ENCODE measurements at places on chromosomes 3 and 15. TPM values are rescaled to one million over a fixed set of nuclear protein-coding genes. Genes with fewer than 3 reads are reported as not detected.

The VWA5B2 gene
- polyA plus RNA-seq: 0.04 TPM

The SH3BP5 gene
- 13.6 TPM for polyA plus RNA-seq

The ALDH1A3 gene
- polyA plus RNA-seq: 32.8 TPM

The ACOX2 gene
- polyA plus RNA-seq: 19.7 TPM

The OXTR gene
- polyA plus RNA-seq: 1.0 TPM

The IQCF6 gene
- not detected for polyA plus RNA-seq

The GPR171 gene
- polyA plus RNA-seq: 0.52 TPM

The ZCWPW2 gene
- 0.28 TPM for polyA plus RNA-seq

The RETNLB gene
- polyA plus RNA-seq: not detected

The SLC33A1 gene
- 4.1 TPM for polyA plus RNA-seq

The FILIP1L gene
- 6.9 TPM for polyA plus RNA-seq

The HTR3E gene
- not detected for polyA plus RNA-seq

The CCR8 gene
- 0.06 TPM for polyA plus RNA-seq

The LTF gene
- 2.3 TPM for polyA plus RNA-seq

The PLIN1 gene
- polyA plus RNA-seq: 0.73 TPM

The SLC51A gene
- 0.21 TPM for polyA plus RNA-seq

The RASL12 gene
- 10.9 TPM for polyA plus RNA-seq

The EIF3J gene
- polyA plus RNA-seq: 58.4 TPM

All from esophagus (tissue), 2 donors.